Smooth muscle cell of the pulmonary artery (primary cell): ENCODE measurements at places on chromosomes 5 and 9. TPM values are rescaled to one million over a fixed set of nuclear protein-coding genes. Genes with fewer than 3 reads are reported as not detected.

The SLC34A1 gene
- total RNA-seq, result not detected in 2 replicates

The CERT1 gene
- total RNA-seq, result 47.5 and 47.8 TPM in 2 replicates

The CARTPT gene
- not detected in 2 replicates for total RNA-seq

The ZBTB43 gene
- total RNA-seq, result 9.0 and 10.7 TPM in 2 replicates

The AP3B1 gene
- 45.3 and 53.1 TPM in 2 replicates for total RNA-seq

The GABRA6 gene
- not detected in 2 replicates for total RNA-seq

The PPP1R26 gene
- total RNA-seq, result 13.4 and 15.6 TPM in 2 replicates

The ABCA1 gene
- 85.7 and 219 TPM in 2 replicates for total RNA-seq

The BTNL3 gene
- total RNA-seq, result not detected in 2 replicates

The CNTLN gene
- total RNA-seq, result 5.0 and 10.0 TPM in 2 replicates

The SPATA31A3 gene
- total RNA-seq, result not detected in 2 replicates

The CFAP90 gene
- not detected in 2 replicates for total RNA-seq

The DNAJA1 gene
- 71.3 and 85.9 TPM in 2 replicates for total RNA-seq

The GABRA1 gene
- total RNA-seq, result 0.17 TPM in 1 of 2 replicates, not detected in the other

The MXD3 gene
- total RNA-seq, result 2.6 and 5.0 TPM in 2 replicates

The HAPLN1 gene
- total RNA-seq, result 31.9 and 144 TPM in 2 replicates
